H54 (cell line): ENCODE measurements at places on chromosomes 3 and 15.
A peak's percentile ranks its signal among the peaks of the same experiment; 100 is the strongest.

DNA sequence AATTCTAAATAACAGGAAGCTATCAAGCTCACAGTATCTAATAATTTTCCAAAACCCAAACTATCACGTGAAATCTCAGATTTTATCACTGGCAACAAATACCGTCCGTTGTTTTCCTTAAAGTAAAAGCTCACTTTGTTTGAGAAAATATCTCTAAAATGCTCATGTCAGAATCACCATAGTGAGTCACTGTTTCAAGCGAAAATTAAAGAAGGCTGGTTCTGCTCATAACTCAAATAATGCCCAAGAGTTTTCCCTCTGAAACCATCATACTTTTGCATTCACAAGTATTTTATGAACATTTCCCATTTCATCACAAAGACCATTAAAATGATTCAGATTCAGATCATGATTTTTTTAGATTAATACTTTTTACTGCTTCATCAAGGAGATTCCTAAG, 50.6 kb downstream of the TBL1XR1 start:
- DNase-seq: no peak

DNA sequence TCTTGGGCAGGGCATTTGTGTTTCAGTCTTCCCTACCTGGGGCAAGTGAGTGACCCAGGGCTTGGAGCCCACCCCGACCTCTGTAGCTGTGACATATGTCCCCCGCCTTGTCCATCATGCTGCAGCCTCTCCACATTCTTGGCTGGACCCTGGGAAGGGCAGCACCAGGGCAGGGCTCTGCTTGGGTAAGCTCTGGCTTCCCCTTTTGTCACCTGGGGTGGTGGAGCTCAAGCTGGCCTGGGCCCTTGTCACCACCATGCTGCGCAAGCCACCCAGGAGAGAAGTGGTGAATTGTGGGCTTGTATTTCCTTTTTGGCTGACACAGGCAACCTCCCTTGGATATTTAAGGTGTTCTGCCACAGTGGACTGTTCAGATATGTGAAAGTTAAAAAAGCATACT, 29.3 kb downstream of the SPSB4 start:
- no peak for DNase-seq

- no peak for DNase-seq
Observed at GRCh38 chr3:77204788-77205187, 164.9 kb downstream of the ROBO2 start.

- no peak for DNase-seq
Observed at GRCh38 chr3:30629746-30630145, 23.3 kb downstream of the TGFBR2 start.

DNA sequence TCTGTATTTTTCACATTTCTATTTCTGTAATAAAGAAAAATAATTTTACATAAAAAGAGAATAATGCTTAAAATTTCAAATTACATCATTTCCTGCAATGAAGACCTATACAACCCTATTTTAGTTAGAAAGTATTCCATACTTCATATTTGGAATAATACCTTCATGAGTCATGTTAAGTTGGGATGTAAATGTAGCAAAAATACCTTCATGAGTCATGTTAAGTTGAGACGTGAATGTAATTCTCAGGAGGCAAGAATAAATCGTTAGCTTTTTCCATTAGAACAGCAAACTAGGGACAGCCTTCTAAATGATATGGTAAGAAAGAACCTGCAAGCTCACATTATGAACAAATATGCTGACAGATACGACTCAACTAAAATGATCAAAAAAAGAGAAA, 91.9 kb downstream of the NAALADL2 start:
- DNase-seq: peak; percentile 5

DNA sequence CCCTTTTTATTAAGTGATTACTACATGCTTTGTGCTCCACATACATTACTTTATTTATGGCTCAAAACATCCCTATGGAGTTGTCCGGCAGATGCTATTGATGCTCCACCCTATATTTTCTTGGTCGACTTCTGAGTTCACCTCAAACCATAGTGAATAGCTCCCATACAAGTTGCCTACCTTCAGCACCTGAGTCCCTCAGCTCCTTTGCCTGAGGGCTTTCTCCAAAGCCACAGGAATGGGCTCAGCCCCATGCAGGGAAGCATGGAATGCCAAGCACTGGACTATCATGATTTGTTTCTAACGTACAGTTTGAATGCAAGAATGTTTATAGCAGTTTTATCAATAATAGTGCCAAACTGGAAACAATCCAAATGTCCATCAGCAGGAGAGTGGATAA, 124.8 kb upstream of the TNIK start:
- DNase-seq: no peak

GRCh38 chr3:186097663-186098451, 11.0 kb downstream of the ETV5 start:
- no peak for DNase-seq

- DNase-seq: no peak
Observed at GRCh38 chr15:63749330-63749942, 84.3 kb downstream of the HERC1 start.

DNA sequence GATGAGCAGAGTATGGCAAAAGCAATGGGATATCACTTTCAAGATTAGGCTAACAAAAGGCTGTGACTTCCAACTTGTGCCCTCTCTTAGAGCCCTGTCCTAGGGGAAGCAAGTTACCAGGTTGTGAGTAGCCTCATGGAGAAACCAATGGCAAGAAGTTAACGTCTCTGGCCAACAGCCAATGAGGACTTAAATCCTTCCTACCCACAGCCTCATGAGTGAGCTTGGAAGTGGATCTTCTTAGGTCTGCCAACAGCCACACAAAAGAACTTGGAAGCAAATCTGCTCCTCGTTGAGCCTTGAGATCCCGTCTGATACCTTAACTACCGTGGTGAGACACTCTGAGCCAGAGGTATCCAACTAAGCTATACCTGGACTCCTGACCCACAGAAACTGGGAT, 5.7 kb downstream of the NME9 start:
- no peak for DNase-seq
